NCI-H460 (cell line): ENCODE measurements at places on chromosomes 11 and 22.

DNA sequence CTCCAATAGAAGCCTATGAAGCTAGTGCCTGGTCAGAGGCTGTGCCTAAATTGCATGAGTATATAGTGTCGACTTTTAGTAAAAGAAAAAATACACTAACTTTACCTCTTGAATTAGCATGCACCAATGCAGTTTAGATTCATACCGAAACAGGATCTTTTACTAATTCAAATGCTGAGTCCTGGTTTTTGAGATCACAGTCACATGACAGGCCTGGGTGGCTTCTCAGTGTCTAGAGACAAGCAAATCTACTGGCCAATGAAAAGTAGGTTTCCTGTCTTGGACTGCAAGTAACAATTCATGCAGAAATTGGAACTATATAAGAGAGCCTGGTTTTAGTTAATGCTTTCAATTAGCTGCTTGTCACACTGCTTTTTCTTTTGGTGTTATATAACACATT lies 7.2 kb downstream of the ARHGEF12 start:
- no peak for DNase-seq

- no peak for DNase-seq
Observed at GRCh38 chr11:27281740-27282590, 81.0 kb downstream of the CCDC34 start.

DNA sequence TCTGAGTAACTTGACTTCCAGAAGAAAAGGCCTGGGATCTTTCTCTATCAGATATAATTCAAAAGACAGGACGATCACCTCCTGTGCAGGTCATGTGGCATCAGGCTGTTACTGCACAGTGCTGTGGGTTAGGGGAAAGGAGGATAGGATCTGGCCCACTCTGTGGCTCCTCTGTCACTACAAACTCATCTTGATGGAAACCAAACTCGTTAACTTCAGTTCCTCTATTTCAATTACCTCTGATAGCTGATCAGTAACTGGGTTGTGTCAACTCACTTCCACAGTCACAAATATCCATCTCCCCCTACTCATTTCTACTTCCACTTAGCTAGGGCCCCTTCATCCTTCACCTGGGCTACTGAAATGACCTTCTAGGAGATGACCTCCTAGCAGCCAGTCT lies 95.2 kb downstream of the RCN1 start:
- no peak for DNase-seq

- DNase-seq = no peak
Observed at GRCh38 chr11:46747150-46747549, 28.1 kb downstream of the F2 start.

- no peak for DNase-seq
Observed at GRCh38 chr11:33227578-33228261, 29.5 kb upstream of the HIPK3 start.

DNA sequence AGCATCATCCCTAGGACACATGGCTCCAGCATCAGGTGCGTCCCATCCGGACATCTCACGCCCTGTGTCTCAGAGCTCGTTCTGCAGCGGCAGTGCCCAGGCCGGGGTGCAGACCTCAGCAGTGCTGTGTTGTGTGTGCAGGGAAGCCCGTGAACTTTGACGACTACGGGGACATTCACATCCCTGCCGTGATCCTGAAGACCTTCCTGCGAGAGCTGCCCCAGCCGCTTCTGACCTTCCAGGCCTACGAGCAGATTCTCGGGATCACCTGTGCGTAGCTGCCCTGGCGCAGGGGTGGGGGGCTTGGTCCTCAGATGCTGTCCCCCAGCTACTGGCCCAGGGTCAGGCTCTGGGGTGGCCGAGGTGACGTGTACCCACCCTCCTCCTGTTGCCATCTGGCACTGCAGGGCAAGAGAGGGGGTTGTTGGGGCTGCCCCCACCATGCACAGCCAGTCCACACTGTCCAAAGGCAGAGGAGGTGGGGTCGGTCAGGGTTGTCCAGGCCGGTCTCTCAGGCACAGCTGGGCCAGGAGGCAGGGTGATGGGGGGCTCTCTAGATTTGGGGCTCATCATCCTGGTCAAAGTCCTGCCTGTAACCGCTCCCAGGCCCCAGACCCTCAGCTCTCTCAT lies 96.5 kb downstream of the ARHGAP8 start:
- DNase-seq = no peak

DNA sequence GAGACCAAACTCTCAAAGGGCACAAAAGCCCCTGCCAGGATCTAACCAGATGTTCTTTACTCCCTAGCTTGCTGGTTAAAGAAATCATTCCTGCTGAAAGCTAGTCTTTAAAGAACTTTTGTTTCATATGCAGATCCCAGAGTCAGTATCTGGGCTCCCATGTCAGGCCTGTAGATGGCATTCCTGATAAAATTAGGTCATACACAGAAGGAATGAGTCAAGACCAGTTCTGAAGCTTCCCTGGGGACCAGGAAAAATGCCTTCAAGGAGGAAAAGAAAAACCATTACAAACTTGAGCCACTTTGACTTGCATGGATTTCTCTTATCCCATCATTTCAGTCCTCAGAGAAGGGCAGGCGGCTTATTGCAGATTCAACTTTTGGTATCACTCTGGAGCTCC lies 5.9 kb downstream of the DBX1 start:
- no peak for DNase-seq

- no peak for DNase-seq
Observed at GRCh38 chr22:50423956-50424355, 50.9 kb downstream of the SBF1 start.

DNA sequence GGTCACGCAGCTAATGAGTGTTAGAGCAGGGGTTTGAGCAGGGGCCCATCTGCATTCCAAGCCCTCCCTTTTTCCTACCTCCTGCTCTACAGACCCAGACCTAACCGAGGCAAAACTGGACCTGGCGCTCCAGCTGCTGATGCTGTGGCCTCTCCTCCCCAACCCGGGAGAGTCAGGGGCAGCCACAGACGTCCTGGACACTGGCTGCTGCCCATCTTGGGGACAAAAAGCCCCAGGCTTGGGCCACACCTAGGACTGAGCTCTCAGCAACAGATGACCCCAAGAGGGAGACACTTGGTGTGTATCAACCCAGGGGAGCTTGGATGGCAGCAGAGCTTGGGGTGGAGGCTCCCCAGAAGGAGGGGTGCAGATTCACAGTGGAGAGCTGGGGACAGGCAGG lies 172.6 kb downstream of the ST3GAL4 start:
- DNase-seq = no peak

GRCh38 chr22:32232191-32232830 lies 22.8 kb downstream of the SLC5A4 start:
- no peak for DNase-seq

- no peak for DNase-seq
Observed at GRCh38 chr11:130394615-130395014, 33.8 kb downstream of the ADAMTS8 start.

- DNase-seq = no peak
Observed at GRCh38 chr22:31075961-31076360, 5.2 kb upstream of the SMTN start.

GRCh38 chr11:64490562-64491216 lies 100.3 kb upstream of the SLC22A12 start:
- no peak for DNase-seq

DNA sequence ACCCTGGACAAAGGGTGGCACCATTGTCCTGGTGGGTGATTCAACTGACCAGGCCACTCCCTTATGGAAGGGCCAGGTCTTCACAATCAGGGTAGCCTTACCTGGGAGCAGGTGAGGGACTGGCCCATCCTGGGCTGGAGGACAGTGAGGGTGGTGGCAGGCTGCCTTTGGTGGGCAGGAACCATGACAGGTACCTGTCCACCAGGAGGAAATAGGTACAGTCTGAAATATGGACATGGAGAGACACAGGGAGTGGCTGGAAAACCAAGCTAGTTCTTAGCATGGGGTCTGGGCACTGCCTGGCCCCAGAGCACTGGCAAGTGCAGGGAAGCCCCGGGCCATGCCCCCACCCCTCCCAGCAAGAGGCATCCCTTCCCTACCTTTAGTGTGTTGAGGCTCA lies 113.8 kb downstream of the MED15 start:
- no peak for DNase-seq

GRCh38 chr11:96187822-96188221 lies 155.2 kb downstream of the MAML2 start:
- DNase-seq = no peak

DNA sequence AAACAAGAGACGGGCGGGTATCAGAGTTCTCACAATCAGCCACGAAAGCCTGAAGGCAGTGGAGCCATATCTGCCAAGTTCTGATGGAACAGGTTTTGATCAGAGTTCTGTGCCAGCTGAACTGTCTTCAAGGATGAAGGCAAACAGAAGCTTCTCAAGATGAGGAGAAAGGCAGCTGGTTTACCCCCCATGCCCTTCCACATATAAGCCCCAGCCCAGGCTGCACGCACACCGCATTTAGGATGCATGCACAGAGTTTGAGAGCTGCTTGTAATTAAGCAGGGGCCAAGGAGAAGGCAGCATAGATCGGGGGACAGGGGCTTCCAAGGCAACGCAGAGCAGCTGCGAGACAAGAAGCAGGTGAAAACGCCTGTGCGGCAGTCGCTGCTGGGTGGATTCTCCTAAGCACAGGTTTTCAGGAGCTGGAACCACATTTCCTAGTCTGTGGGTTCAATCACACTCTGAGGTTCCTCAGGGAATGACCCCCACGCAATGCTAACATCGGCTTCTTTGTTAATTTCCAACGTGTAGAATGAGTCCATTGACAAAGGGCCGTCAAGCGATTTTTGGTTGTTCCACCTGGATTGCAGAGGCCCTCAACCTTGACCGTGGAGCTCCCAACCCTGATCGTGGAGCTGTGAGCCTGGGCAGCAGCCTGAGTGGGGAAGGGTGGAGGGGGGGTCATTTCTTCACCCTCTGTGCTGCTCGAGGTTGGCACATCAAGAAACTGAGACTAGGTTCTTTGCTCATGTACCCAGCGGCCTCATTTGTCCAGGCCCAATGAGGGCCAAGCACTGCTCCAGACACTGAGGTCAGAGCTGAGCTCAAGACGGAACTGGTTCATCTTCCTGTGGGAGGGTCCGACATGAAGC lies 81.7 kb upstream of the SHISAL1 start:
- DNase-seq = no peak

DNA sequence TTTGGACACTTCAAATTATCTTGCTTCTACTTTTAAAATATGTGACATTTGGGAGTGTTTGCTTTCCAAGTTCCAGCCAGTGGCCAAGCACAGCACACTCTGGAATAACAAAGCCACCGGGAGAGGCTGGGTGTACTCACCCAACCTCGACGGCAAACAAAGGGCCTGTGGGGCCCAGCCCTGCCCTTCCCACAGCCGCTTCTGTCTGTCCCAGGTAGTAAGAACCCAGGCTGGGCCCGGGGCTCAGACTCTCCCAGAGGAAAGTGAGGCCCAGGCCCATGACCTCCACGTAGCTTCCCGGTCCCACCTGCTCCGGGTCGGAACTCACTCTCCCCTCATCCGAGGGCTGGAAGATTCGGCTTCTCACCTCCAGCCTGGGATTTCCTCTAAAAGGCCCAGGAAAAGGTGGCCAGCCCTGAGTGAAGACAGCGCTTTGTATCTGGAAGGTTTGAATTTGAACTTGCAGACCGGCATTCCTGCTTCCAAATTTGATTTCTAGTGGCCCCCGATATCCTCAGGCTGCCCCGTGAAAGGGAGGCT lies 93.5 kb downstream of the CELSR1 start:
- DNase-seq = no peak

DNA sequence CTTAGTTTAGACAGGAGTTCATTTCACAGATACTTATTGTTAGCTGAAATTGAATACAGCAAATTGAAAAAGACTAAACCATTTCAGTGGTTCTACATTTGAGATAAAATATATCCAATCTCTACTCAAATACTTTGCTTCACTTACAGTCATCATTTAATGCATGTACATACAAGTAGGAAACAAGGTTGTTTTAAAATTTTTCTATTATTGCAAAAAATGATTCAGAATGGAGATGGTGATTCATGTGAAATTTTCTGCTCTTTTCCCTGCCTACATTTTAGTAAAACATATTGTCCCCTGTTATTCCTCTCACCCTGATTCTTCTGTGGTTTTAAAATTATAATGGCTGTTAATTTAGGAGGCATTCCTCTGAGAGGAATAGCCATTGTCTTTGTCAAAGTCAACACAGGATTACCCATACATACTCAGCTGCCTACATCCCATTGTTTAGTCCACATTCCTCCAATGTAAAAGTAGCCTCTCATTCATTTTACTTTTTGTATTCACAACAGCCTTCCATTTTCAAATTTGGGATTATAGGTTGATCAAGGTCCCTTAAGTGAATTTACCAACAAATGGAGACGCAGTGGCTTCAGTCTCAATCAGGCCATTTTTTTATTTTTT lies 60.1 kb downstream of the TRPC6 start:
- no peak for DNase-seq

DNA sequence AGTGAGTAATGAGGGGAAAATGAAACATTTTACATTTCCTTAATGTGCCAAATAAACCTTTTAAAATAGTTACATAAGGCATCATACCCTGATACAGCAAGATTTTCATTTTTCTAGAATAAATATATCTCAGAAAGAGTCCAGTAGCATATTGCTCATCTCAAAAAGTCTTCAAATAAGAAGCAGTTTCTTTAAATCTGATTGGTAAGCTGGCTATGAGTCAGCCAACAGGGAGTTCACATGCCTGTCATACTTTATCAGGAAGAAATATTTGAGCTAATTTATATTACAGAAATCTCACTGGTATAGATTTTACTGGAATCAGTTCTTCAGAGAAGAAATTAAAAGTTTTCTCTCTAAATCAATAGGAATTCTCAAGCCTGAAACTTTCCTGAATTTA lies 258.1 kb downstream of the C11orf87 start:
- no peak for DNase-seq

GRCh38 chr11:119284344-119285157 lies 32.4 kb downstream of the MCAM start:
- DNase-seq = peak; percentile 27

GRCh38 chr11:5285703-5286340 lies 15.9 kb downstream of the OR51B4 start:
- no peak for DNase-seq

GRCh38 chr11:26971961-26972360 lies 22.0 kb upstream of the FIBIN start:
- DNase-seq = no peak

DNA sequence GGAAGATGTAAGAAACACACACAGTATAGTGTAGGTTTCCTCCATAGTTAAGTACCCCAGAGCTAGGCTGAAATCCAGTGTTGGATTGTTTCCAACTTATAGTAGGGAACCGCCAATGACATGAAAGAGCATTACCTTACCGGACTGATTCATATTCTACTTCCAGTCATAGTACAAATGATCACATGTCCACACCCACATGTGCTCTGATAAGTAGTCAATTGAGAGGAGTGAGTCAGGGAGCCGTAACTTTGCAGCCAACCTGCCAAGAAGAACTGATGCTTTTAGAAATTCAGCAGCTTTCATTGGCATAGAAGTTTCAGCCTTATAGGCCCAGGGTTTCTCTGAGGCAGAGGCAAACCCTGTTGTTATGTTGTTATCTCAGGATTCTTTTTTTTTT lies 240.6 kb downstream of the ETS1 start:
- no peak for DNase-seq
